DMS79 treated with DMSO at 0.1 percent for 48 hours (cell line): ENCODE measurements at places on chromosomes 4 and X.

DNA sequence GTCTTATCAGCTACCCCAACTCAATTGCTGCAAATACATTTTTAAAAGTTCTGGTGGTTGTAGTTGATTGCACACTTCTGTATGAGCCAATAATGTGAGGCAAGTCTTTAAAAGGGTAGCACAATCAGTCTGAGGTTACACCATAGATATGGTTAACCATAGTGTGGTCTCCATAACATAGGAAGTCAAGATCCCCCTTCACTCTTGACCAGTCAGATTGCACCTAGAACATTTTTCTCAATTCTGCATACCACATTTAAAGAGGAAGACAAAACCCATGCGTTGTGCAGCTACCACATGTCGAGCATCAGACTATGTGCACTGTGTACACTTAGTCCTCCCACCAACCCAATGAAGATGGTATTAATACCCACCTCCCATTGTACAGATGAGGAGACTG lies 26.5 kb upstream of the CYBB start:
- no peak for DNase-seq

- DNase-seq, result no peak
Observed at GRCh38 chr4:8737075-8737474, 134.6 kb downstream of the HMX1 start.

- DNase-seq, result no peak
Observed at GRCh38 chr4:142960867-142961644, 115.0 kb upstream of the INPP4B start.

DNA sequence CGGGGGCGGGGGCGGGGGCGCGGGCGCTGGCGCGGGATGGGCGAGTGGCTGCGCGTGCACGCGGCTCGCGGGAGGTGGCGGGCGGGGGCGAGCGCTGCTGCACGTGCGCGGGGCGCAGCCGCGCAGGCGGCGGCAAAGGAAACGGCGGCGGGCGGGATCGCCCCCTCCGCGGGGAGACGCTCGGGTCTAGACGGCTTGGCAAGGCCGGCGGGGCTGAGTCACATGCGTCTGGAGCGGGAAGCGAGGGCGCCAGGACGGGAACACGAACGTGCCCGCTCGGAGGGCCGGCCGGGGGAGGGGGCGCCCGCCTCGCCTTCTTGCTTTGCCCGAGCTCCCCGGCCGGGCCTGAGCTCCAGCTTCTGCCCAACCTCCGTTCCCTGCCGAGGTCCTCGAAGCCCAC lies 4.3 kb upstream of the HAUS7 start:
- DNase-seq, result no peak

- DNase-seq, result no peak
Observed at GRCh38 chrX:46072791-46073190, 472.4 kb downstream of the ZNF674 start.

- DNase-seq, result no peak
Observed at GRCh38 chr4:74768857-74769525, 25.3 kb downstream of the BTC start.

DNA sequence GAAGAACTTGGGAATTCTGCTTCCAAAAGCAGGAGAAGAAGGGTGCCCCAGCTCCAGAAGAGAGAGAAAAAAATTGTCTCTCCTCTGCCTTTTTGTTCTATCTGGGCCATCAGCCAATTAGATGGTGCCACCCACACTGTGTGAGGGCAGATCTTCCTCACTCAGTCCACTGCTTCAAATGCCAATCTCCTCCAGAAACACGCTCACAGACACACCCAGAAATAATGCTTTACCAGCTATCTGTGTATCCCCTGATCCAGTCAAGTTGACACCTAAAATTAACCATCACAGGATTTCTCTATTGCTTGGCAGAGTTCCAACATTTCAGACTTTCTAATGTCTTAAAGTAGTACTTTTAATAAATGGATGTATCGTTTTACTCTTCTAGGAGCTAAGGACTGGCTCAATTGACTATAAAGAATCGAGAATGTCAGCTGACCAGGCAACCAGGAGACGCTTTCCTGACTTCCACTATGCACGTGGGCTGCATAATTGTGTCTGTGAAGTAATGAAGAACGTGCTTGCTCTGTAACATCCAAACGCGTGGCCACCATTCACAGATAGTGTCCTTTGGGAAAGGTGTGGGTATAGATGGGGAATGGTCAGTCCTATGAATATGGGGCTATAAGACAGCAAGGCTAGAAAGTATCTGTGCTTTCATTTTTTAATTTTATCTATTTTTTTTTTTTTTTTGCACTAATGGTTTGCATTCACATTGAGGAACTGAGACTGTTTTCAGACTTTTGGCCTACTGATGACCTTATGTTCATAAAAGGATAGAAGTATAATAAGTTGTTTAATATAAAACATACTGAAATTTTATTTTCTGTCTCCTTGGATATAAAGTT lies 9.9 kb upstream of the SMIM20 start:
- peak; percentile 6 for DNase-seq

- DNase-seq, result no peak
Observed at GRCh38 chr4:123545667-123546572, 149.3 kb downstream of the SPRY1 start.

DNA sequence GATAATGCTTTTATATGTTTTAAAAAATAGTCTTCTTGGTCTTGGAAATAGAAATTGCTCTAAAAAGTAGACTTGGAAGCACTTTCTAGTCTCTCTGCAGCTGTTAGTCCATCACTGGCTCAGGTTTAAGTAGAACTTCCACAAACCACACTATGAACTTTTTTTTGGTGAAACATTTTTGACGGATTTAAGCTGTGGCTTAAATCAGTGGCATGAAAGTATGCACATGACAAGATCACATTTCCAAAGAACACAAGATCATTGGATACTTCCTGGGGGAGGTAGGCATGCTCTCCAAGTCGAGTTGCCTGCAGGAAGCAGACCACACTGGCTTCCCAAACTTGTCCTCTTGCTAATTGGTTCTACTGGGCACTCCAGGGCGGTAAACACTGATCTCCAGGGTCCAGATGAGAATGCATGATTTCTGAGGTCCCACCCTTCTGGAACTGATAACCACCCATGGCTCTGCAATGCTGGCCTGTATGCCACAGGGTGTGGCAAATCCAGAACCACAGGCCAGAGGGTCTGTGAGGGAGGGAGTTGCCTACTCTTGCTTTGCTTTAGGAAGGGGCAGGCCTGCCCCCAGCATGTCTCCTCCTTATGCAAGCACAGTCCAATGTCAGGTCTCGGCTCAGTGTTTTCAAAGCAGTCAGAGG lies 331.9 kb upstream of the SFRP2 start:
- DNase-seq, result no peak

- no peak for DNase-seq
Observed at GRCh38 chr4:177855507-177856197, 413.4 kb upstream of the AGA start.

DNA sequence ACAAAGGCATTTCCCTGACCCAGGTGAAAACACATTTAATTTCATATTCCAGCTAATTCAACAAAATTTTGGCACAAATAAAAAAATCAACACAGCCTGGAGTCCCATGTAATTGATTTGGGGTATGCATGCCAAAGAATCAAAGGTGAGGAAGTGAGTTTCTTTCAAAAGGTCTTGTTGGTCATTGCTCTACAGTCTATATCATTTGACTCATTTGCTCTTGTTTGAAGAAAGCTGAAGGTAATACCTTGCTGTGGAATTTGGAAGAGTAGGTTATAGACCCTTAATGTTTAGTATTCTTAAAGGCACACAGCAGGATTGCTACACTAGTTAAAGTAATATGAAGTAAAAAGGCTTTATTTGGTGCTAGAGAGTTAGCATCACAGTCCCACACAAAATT lies 25.4 kb downstream of the COL4A6 start:
- DNase-seq, result no peak

DNA sequence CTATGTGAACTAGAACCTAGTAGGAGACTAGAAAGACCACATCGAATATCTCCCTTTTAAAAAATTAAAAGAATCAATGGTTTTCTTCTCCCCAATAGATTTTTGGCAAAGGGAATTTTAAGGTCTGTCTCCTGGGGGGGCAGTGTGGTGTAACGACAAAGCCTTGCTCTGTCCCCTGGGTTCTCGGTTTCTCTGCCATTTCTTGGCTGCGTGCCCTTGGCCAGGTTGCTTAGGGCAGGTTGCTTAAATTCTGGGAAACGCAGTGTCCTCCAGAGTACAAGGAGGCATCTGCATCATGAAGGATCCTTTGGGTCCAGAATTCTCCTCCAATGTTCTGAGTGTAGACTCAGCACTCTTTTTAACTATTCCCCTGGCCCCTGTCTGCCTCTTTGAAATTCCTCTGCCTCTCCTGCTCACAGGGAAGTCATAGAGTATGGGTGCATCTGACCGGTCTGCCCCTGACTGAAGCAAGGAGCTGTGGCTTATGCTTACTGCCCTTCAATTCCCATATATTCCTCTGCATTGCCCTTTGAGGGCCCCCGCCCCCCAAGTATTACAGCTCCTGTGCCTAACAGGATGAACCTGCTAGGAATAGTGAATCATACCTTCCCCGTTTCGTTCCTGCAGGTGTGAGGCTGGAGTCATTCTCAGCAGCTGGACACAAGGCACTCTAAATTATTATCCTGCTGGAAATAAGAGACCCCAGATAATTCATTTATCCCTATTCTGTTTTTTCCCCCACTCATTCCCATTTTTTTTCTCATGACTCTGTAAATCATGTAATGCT lies 2.2 kb downstream of the KIT start:
- peak; percentile 40 for DNase-seq

GRCh38 chrX:84907324-84907968 lies 96.2 kb upstream of the APOOL start:
- DNase-seq, result no peak

DNA sequence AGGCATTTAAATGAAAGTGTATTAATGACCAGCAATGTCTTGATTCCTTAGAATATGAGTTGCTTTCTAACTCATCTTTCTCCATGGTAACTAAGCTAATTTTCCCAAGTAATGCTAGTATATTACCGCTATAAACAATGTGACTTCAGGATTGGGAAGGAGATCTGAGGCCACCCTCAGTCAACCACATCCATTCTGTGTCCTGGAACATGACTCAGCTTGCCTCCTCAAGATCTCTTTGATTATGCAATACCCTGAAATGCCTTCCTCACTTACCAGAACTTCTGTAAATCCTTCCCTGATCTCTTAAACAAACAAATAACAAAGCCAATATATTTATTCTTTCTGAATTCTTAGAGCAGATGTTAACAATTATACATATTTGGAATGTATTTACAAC lies 1495.5 kb downstream of the PCDH18 start:
- no peak for DNase-seq

DNA sequence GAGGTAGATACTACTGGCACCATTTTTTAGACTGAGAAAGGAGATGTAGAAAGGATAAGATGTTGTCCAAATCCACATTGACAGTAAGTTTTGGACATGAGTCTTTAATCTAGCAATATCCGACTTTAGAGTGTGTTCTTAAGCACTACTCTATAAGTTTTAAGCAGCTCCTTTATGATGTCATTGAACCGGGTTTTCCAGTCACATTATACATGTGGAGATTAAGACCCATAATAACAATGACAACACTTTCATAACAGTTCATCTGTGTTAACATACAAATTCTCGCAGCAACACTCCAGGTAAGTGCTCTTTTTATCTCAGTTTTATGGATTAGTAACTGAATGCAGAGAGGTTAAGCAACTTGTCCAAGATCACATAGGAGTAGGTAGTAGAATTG lies 30.3 kb upstream of the CXCL8 start:
- no peak for DNase-seq

DNA sequence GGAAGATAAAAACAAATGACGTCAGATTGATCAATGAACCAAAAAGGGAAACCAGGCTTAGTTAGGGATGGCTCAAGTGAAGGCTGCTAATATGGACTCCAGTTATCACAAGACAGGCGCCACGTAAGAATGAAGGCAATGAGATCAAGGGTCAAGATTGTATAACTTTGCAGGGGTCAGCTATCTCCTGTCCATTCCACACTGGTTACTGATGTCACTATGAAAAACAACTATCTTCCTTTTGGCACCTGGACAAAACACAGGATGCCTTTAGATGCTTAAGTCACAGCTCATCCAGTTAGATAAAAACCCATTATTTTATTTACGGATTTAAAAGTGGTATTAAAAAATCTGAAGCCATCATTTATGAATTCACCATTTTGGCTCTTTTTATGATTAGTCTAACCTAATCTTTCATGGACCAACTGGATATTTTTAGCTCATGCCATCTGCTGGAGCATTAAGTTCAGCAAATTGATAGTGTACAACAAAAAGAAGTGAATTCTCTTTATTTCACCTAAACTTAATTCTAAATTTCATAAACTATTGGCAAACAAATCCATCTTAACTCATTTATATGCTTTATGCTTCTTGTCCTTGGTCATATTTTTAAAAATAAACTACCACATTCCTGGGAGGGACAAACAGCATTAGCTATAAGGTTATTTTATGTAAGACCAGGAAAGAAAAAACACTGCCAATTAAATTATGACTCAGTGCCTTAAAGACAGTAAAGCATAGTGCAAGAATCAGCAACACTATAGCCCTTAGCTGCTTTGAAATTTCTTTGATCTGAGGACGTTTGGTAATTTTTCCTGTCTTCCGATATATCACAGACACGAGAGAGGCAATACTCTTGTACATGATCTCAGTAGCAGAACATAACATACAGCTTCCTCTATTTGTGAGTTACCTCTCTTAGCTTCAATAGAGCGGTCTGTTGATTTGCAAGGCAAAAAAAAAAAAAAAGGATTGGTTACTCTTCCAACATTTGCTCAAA lies 27.0 kb downstream of the DHX15 start:
- no peak for DNase-seq

- DNase-seq, result no peak
Observed at GRCh38 chr4:168817370-168817769, 192.7 kb downstream of the CBR4 start.

GRCh38 chr4:154084864-154085263 lies 296.0 kb upstream of the SFRP2 start:
- no peak for DNase-seq

- no peak for DNase-seq
Observed at GRCh38 chr4:162847945-162848549, 318.6 kb downstream of the NAF1 start.

- DNase-seq, result peak; percentile 15
Observed at GRCh38 chrX:14030174-14030530, 460 bp upstream of the GEMIN8 start.

GRCh38 chr4:3461515-3462291 lies 1.4 kb upstream of the DOK7 start:
- peak; percentile 18 for DNase-seq

DNA sequence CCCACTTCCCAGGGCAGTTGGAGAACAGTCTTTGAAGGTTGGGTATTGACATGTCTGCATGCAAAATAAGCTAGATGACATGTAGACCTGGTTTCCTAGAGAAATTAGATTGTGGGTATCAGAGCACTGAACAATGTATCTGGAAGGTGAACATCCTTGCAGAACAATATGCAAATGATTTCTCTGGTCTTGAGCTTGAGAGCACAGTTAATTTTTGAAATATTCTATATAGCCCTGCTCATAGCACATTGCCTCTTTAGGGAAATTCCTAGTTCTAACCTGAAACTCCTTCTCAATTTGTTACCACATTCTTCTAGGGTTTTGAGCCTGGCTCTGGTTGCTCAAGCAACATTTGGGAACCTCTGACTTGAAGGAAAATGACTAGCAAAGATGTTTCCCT lies 41.6 kb upstream of the LAS1L start:
- no peak for DNase-seq

- no peak for DNase-seq
Observed at GRCh38 chr4:100804576-100805360, 286.9 kb upstream of the EMCN start.
